RKO (cell line): ENCODE measurements at places on chromosomes 5 and 9.
A peak's percentile ranks its signal among the peaks of the same experiment; 100 is the strongest.

- no peak for DNase-seq
These were observed 6.5 kb upstream of the HAND1 start for GRCh38 chr5:154484393-154485095.

DNA sequence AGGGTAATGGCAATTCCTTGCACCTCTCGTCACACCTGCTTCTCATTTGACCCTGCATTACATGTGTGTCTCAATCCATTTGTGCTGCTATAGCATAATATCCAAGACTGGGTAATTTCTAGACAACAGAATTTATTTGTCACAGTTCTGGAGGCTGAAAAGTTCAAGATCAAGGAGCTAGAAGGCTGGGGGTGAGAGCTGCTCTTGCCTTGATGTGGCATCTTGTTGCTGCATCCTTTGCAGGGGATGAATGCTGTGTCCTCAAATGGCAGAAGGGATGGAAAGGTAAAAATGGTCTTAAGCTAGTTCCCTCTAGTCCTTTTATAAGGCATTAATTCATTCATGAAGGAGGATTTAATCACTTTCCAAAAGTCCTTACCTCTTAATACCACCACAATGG is 323.7 kb upstream of the RPS23 start:
- DNase-seq: no peak

GRCh38 chr5:107531308-107531707 is 139.4 kb downstream of the EFNA5 start:
- DNase-seq: no peak

- DNase-seq: no peak
These were observed 22.0 kb upstream of the ADRA1B start for GRCh38 chr5:159894149-159894720.

DNA sequence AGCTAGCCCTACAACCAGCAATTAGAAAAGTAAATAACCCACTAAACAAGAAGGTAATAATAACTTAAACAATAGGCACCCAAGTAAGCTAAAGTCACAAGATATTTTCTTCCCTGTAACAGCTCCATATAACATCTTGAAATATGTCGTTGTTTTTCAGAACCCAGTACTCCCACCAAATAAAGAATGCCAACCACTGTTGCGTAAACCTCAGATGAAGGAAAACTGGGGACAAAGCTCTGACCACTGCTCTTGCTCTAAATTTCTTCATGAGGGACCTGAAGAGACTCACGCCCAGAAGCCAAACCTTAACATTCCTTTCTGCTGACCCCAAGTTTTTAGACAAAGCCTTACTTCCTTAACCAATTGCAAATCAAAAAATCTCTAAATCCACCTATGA is 267.7 kb upstream of the GAS1 start:
- no peak for DNase-seq

GRCh38 chr9:121675381-121675780 is 23.9 kb downstream of the DAB2IP start:
- DNase-seq: no peak

- peak; percentile 46 for DNase-seq
These were observed 364.6 kb upstream of the TRPC7 start for GRCh38 chr5:136729901-136730355.

GRCh38 chr9:121286688-121286972 is 18.7 kb downstream of the GSN start:
- DNase-seq: no peak

- DNase-seq: peak; percentile 97
These were observed at the start of the genes ARPC5L and RPL35 for GRCh38 chr9:124861342-124862229. Gene ARPC5L, plus strand, starts transcription at chr9:124862130. Its CDS starts 7,161 bp downstream, at chr9:124869291. Gene RPL35, minus strand, starts transcription at chr9:124861957. Its CDS starts 45 bp downstream, at chr9:124861912.

DNA sequence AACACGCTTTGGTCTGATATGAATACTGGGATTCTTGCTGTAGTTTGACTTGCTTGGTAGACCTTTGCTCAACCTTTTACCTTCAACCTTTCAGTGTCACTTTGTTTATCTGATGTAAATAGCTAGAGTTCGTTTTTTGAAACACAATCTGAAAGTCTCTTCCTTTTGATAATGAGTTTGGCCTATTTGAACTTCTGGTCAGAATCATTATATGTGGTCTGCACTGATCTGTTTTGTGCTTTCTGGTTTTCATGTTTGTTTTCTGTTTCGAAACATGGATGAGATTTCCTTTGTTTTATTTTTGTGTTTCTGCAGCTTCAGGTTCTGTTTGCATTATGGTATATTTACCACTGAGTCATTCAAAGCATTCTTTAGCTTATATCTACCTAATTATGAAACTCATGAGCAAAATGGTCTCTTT is 217.5 kb downstream of the GABBR2 start:
- DNase-seq: no peak

DNA sequence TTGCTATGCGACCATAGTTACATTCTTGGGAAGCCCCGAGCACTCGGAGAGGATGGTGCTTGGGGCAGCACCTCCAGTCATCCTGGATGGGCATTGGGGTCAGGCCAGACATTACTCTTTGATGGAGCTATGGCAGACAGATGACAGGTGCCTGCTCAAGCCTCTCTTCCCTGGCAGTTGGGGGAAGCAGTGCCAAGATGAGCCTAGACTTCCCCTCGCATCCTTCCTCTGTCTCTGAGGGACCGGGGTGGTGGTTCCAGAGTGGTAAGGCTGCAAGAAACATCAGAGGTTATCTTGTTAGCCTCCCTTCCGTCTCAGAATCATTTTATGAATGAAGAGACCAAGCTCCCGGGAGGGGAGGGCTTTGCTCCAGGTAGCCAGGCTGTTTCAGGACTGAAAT is 2.8 kb upstream of the HMCN2 start:
- no peak for DNase-seq

DNA sequence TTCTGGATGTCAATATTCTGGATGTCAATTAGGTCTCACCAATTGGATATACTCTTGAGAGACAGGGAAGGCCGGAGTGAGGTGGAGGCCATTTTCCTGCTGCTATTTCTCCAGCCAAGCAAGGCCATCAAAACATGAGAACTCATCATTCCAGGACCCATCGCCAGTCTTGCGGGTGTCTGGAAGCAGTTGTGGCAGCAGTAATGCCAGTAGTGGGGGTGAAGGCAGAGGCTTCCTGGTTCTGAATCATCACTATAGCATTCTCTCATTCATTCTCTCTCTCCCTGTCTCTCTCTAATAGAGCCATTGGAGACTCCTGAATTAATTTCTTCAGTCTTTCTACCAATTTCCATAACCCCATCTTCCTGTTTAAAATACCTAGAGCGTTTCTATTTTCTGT is 71.8 kb downstream of the EGFLAM start:
- DNase-seq: no peak

GRCh38 chr5:43658509-43658908 is 55.5 kb downstream of the NNT start:
- no peak for DNase-seq

GRCh38 chr5:172568308-172568910 is 72.7 kb upstream of the NEURL1B start:
- no peak for DNase-seq

DNA sequence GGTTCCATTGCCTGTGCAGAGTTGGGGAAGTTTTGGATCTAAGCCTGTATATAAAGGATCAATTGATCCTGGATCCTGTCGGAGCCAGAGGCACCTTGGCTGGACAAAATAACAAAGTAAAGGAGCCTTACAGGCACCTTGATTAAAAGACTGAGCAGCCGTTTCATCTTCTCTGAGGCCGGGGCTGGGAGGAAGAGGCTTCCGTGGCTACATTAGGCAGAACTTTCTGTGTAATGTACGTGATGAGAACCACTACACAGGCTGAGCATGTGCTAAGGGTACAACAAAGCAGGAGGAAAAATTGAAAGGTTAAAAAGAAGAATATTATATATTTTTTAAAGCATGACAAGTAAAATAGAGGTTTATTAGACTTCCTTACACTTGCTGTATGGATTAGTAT is 37.0 kb downstream of the IL31RA start:
- no peak for DNase-seq

- DNase-seq: no peak
These were observed 99.3 kb downstream of the RGS3 start for GRCh38 chr9:113562653-113563381.
